ENCODE measurements at places on chromosomes 6 and 20.
A peak's percentile ranks its signal among the peaks of the same experiment; 100 is the strongest.

DNA sequence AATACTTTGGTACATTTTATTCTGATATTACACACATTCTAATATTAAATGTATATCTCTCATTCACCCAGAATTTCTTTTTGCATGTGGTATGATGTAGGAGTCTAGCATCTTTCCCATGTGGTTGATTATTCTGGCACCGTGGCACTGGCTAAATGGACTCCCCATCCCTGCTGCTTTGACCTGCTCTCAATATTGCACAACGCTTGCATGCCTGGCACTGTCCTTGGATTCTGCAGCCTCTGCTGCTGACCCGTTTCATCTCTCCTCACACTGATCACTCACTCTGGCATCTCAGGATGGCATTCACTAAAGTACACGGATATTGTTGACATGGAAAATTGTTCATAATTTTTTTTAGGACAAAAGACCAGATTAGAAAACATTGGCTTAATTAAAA is 11.5 kb upstream of the DACT2 start:
- no peak for DNase-seq

DNA sequence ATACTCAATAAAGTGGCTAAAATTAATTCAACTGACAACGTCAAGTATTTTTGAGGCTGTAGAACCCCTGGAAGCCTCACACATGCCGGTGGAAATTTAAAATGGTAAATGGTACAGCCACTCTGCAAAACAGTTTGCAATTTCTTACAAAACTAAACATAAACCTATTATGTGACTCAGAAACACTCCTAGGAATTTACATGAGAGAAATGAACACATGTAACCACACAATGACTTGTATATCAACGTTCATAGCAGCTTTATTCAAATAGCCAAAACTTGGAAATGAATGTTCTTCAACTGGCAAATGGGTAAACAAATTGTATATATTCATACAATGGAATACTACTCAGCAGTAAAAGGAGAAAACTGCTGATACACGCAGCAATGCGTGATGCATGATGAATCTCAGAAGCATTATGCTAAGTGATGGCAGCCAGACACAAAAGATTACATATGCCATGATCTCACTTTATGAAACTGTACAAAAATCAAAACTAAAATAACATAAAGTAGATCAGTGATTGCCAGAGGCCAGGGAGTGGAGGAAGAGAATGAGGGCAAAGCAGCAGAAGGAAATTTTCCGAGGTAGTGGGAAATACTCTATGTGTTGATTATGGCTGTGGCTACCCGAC is 112.5 kb downstream of the FAM50B start:
- DNase-seq, result no peak

- DNase-seq, result no peak
Observed at GRCh38 chr20:64266988-64267387, 11.4 kb downstream of the PCMTD2 start.

GRCh38 chr6:84019842-84020211 is 13.7 kb upstream of the MRAP2 start:
- no peak for DNase-seq

GRCh38 chr6:71258078-71258866 is 30.3 kb upstream of the OGFRL1 start:
- no peak for DNase-seq

DNA sequence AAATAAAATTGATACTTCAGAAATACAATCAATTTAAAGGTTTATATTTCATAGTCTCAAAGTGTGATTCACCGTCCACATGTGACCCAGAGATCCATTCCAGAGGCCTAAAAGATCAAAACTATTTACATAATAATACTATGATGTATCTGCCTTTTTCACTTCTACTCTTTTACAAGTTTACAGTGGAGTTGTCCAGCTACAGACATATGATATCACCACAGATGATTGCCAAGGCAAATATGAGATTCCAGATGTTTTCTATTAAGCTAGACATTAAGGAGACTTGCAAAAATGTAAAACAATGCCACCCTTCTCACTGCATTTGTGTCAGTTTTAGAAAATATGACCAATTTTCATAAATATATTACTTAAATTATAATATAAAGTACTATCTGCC is 443.7 kb downstream of the GJA1 start:
- DNase-seq, result no peak

DNA sequence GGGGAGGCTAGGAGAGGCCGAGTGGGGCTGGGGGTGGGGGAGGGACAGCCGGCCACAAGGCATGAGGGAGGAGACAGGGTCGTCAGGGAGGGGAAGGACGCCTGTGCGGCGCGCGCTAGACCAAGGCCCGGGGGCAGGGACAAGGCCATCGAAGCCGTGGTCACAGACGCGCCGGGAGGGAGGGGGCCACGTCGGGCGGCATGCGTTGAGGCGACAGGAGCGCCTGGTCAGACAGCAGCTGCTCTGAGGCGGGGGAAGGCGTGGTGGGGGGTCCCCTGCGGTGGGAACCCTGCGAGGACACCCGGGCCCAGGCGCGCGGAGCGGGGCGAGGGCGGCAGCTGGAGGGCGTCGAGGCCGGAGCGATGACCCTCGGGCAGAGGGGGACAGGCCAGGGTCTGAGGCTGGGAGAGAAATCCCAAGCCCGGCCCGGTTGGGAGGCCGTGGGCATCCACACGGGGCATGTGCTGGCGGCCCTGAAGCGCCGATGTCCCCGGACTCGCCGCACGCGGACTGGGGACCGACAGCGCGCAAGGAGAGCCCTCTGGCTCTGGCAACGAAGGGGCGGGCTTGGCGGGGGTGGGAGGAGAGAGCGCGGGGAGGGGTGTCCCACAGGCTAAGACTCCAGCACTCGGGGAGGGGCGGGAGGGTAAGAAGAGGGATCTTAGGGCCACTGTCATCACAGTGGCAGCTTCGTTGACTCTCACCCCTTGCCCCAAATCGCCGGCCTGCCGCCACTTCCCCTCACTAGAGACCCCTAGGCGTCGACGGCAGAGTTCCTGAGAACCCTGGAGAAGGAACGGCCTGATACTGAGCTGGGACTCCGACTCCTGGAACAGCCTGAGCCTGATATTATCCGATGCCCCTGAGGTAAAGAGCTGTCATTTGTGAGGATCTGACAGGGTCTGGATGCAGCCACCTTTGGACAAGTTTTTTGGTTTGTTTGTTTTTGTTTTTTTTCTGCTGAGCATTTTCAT is 5.0 kb downstream of the TMEM239 start:
- DNase-seq, result no peak

DNA sequence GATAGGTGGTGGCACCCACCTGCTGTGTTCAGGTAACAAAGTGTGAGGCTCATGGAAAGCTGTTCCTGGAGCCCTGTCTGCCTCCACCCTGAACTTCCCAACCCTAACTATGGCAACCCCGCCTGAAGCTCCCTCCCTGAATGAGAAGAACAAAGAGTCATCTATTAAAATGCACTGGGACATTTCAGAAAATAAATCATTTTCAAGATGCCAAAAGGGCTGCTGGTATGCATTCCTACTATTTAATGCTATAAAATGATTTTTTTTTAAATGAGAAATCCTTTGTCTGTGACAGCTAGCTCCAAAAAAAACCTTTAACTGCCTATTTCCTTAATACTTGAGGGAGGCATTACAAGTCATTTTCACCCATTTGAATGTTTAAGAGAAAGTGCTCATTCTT is 84.3 kb upstream of the MRPS10 start:
- DNase-seq, result no peak

- DNase-seq, result no peak
Observed at GRCh38 chr6:139133262-139134063, 1.4 kb upstream of the HECA start.

DNA sequence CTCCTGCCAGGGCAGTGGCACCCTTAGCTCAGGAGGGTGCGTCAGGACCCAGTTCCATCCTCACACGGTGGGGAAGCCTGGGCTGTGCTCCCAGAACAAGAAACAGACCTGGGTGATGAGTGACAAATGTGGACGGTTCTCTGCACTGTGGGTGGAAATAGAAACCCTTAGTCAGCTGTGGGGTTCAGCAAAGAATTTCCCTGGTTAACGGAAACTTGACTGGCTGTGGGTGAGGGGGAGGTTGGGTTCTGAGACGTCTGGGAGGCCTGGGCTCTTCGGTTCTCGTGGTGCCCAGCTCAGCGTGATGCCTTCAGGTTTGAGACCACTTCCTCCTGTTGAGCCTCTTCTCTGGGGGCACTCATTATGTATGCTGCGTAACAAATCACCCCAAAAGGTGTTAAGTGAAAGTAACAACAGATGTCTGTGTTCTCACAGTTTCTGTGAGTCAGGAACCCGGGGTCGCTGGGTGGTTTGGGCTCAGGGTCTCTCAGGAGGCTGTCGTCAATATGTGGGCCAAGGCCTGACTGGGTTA is 53.1 kb upstream of the FAM83D start:
- no peak for DNase-seq

DNA sequence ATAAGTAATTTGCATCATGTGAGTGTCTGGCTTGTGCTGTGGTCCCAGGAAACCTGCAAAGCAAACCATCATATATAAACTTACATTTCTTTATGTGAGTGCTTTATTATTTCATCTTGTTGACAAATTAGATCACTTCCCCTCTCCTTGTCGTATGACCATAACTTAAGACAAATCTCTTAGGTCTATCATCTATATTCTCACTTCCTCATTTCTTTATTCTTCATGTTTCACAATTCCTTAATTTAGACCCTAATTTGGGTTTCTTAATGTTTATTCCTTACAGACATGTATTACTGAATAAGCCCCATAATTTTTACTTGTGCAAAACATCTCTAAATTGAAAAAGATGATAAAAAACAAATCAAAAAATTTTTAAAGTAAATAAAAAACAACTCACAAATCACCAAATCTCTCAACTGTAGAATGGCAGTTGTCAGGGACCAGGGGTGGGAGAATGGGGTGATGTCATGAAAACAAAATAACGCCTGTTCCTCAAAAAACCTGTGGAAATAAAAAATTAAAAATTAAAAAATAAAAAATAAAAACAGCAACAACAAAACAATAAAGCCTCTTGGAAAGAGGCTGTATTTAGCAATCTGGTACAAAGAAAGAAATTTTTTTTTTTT is 49.5 kb upstream of the FBXO30 start:
- no peak for DNase-seq

- DNase-seq, result no peak
Observed at GRCh38 chr6:91045161-91045560, 458.3 kb upstream of the MAP3K7 start.

- DNase-seq, result no peak
Observed at GRCh38 chr6:54910431-54910884, 63.9 kb downstream of the FAM83B start.

DNA sequence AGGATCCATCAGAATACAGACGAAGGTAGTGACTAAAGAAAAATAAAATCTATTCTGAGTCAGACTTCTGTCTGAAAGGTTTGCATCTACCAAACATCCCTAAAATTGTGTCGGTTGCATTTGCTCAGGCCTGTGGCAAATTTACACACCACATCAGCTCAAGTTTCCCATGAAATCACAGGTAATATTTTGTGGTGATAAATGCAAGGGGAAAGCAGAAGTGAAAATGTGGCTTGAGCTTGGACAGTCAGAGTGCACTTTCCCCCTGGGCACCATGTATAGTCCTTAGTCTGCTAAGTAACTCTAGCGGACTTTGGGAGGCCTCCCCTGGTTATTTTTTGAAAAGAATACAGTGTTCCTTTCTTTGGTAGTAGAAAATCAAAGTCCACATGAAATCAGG is 159.1 kb downstream of the PKHD1 start:
- DNase-seq, result no peak

- no peak for DNase-seq
Observed at GRCh38 chr6:5832668-5833067, 174.1 kb downstream of the NRN1 start.

GRCh38 chr20:5779071-5779900 is 29.1 kb downstream of the SHLD1 start:
- no peak for DNase-seq

DNA sequence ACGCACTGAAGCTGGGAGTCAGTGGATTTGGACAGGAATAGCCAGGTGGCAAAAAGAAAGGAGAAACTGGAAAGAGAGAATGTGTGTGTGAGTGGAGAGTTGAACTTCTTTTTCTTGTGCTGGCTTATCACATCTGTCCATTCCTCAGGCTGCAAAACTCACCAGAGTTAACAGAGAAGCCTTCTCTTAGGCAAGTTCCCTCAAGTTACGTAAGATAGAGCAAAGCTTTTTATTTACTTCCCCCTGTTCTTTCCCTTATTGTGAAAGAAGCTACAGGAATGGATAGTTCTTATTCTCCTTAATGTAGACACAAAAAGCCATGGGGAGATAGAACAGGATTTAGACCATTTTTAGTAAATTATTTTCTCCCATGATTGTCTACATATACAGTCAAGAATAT is 188.6 kb downstream of the BMP2 start:
- DNase-seq, result peak; percentile 21

- DNase-seq, result no peak
Observed at GRCh38 chr20:53088786-53089185, 116.6 kb downstream of the TSHZ2 start.

GRCh38 chr6:13035606-13036005 is 292.7 kb downstream of the TBC1D7 start:
- no peak for DNase-seq

DNA sequence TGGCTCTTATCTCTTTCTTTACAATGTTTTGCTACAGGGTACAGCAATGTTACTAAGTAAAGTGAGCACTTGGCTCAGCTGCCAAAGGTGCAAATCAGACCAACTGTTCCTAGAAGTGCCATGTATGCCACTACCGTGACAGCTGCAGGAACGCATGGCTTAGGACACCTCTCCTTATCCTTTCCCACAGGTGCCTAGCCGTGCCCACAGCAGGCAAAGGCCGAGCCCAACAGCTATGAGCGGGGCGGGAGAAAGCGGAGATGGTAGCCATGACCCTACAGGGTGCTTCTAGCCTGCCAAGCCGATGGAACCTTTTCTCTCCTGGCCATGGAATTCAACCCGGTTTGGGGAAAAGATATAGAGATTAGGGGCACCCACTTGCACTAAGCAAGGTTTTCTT is 97.1 kb downstream of the FAXC start:
- DNase-seq, result no peak

DNA sequence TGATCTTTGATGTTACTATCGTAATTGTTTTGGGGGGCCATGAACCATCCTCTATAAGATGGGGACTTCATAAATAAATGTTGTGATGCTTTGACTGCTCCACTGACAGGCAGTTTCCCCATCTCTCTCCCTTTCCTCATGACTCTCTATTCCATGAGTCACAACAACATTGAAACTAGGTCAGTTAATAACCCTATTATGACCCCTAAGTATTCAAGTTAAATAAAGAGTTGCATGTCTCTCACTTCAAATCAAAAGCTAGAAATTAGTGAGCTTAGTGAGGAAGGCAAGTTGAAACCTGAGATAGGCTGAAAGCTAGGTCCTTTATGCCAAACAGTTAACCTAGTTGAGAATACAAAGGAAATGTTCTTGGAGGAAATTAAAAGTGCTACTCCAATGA is 491.0 kb downstream of the HAO1 start:
- no peak for DNase-seq

DNA sequence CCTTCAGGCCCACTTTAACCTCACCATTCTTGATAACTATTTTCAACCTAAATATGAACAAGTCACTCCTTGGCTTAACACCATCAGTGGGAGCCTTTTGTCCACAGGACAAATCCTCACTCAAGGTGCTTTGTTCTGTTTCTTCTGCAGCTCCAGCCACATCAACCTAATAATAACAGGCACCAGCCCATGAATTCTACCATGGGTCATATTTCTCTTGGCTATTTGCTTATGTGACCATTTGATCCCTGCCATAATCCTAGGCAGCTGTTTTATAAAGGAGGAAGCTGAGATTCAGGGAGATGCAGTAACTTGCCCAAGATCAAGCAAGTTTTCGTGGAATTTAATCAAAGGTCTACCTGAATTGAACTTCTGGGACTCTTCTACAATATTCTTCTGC is 561.3 kb downstream of the DHX35 start:
- no peak for DNase-seq
